ENCODE measurements at places on chromosomes 6 and 20.

- no peak for DNase-seq
- no peaks in the 10 kb centered on the region for H3K36me3 ChIP-seq
- no peaks in the 10 kb centered on the region for H3K4me1 ChIP-seq
- H3K4me3 ChIP-seq: no peak overlapping the region
Measured at GRCh38 chr20:19113343-19113930, 99.0 kb upstream of the SLC24A3 start.

GRCh38 chr20:48592107-48592940 is 235.5 kb downstream of the PREX1 start:
- no peaks in the 10 kb centered on the region for H3K27me3 ChIP-seq
- H3K4me3 ChIP-seq: no peak overlapping the region
- no peak for DNase-seq

DNA sequence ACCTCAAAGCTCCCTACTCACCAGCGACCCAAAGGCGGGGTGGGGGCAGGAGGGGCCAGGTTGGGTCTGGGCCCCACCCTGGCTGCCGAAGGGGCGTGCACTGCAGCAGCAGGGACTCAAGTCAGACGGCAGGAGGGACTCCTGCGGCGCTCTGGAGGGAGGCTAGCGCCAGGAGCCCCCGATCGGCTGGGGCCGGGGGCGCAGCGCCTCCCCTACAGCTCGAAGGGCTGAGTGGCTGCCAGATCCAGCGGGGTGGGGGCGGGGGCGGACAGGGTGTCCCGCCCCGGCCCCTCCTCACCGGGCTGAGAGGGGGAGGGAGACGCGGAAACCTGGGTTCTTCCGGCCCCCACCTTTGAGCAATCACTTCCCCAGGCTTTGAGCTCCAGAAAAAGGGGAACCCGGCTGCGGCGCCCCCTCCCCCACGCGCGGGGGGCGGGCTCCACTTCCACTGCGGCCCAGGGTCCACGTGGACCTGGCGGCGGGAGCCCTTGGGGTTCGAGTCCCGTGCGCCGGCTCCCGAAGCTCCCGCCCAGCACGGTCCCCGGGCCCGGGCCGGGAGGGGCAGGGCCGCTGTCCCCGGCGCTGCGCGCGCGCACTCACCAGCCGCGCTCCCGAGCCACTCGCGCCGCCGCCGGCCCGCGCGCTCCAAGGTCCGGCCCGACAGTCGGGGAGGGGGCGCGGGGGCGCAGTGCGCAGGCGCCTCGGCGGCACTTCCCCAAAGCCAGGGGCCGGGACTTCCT is at the start of gene RGS19:
Gene RGS19, minus strand, starts transcription at position 246 of the 740 bp plus-strand sequence. CDS start 2,632 bp downstream, outside the sequence.
- peaks cover 9% of the 10 kb centered on the region for H3K4me1 ChIP-seq
- DNase-seq: peak; percentile 75
- no peaks in the 10 kb centered on the region for H3K36me3 ChIP-seq
- H3K27ac ChIP-seq: peak within 1 kb of the TSS; percentile 76
- no peaks in the 10 kb centered on the region for H3K27me3 ChIP-seq

DNA sequence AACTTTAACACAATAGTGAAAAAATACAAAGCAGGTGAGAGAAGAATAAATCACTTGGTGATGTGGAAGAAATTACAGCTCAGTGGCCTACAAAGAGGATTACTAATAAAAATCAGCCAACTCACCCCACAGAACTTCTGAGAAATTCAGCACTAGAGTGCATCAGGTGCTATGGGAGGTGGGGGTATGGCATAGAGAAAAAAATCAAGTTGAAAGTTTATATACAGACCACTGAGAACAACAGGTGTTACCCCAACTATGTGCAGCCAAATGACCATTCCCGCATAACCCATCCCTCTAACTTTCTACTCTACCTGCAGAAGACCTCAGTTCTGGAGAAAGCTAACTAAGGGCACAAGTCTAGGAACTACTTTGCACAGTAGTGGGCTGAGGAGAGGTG is 47.0 kb downstream of the PIGU start:
- H3K4me3 ChIP-seq: no peak overlapping the region
- H3K4me1 ChIP-seq: peaks cover 6% of the 10 kb centered on the region
- no peaks in the 10 kb centered on the region for H3K36me3 ChIP-seq
- no peak for DNase-seq

GRCh38 chr6:68328156-68328555 is 306.9 kb upstream of the ADGRB3 start:
- no peaks in the 10 kb centered on the region for H3K4me1 ChIP-seq
- no peaks in the 10 kb centered on the region for H3K36me3 ChIP-seq
- no peak overlapping the region for H3K27ac ChIP-seq
- no peak for DNase-seq

DNA sequence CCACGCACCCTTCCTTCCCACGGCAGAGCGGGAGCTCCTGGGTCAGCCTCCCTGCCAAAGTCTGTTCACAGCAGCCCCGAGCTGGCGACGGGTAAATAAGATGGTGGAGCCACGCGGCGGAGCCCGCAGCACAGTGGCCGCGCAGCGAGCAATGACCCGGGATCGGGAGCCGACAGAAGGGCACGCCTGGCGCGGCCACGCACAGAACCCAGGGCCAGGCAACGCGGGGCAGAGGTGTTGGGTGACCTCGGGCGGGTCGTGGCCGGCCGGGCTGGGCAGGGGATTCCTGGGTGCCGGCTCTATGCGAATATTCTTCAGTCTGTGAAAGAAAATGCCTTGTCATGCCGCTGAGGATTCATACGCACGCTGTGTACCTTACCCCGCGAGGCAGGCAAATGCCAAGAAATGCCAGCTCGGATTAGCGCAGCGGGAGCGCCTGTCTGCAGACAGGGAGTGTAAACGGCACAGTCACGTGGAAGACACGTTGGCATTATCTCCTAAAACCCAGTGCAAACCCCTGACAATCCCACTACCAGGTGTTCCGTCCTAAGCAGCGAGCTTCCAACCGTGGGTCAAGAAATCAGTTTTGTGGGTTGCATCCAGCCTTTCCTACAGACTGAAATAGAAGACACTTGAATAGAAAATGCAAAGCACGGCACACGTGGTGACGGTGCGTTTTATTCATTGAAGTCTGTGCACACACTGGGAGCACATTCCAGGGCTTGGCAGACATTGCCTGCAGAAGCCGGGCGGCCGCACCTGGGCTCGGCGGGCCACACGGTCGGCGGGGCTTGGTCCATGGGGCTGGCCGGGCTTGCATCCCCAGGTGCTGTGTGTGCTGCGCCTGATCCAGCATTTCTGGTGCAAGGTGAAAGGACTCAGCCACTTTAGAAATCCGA is 18.3 kb downstream of the CHRNA4 start:
- no peaks in the 10 kb centered on the region for H3K36me3 ChIP-seq
- no peaks in the 10 kb centered on the region for H3K4me1 ChIP-seq
- peaks cover 3% of the 10 kb centered on the region for H3K27me3 ChIP-seq
- H3K27ac ChIP-seq: no peak overlapping the region

- no peaks in the 10 kb centered on the region for H3K27me3 ChIP-seq
- DNase-seq: no peak
- H3K36me3 ChIP-seq: no peaks in the 10 kb centered on the region
Measured at GRCh38 chr6:48567016-48567415, 456.0 kb upstream of the PTCHD4 start.

DNA sequence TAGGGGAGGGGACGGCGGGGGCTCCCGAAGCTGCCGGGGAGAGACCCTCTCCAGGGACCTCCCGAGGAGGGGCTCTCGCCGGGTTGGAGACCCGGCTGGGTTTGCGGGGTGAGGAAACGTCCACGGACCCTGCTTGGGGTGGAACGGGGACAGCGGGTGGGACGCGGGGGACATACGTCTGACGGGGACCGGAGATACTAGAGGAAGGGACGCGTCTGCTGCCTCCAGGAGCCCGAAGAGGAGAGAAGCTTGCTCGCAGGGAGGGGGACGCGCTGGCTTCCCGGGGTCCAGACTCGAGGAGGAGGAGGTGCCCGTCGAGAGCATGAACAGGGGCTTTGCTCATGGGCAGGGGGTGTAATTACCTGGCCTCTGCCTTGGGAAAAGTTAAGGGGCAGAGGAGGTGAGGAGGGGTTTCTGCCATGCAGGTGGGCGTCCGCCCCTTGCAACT is 593 bp downstream of the DNMT3B start:
- no peaks in the 10 kb centered on the region for H3K36me3 ChIP-seq
- no peak overlapping the region for H3K27ac ChIP-seq
- no peaks in the 10 kb centered on the region for H3K27me3 ChIP-seq
- H3K4me3 ChIP-seq: peak overlapping the region; percentile 86

GRCh38 chr6:85585741-85586140 is 7.9 kb downstream of the SNX14 start:
- H3K4me1 ChIP-seq: no peaks in the 10 kb centered on the region
- H3K36me3 ChIP-seq: no peaks in the 10 kb centered on the region
- no peaks in the 10 kb centered on the region for H3K27me3 ChIP-seq
- no peak for DNase-seq

DNA sequence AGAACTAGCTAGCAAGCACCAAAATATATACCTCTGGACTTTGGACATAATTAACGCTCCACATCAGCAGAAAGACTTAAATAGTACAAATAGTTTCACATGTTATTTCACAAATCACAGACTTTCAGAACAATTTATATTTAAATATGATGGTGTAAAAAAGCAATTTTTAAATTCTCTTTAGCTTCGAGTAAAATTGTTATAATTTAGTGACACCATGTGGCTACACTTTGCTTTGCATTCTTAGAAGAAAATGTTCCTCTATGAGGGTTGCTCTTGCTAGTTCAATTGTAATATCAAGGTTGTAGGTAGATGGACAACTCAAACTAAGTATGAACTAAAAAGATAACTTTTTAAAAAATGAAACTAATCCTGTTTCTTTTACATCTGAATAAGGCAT is 69.0 kb downstream of the BTBD9 start:
- no peaks in the 10 kb centered on the region for H3K36me3 ChIP-seq
- no peak overlapping the region for H3K4me3 ChIP-seq
- DNase-seq: no peak
- H3K4me1 ChIP-seq: no peaks in the 10 kb centered on the region
- no peak overlapping the region for H3K27ac ChIP-seq

GRCh38 chr6:113347436-113347835 is 509.7 kb upstream of the MARCKS start:
- no peaks in the 10 kb centered on the region for H3K4me1 ChIP-seq
- DNase-seq: no peak
- no peaks in the 10 kb centered on the region for H3K27me3 ChIP-seq
- no peak overlapping the region for H3K27ac ChIP-seq

GRCh38 chr20:63297371-63297781 is 4.4 kb downstream of the COL20A1 start:
- no peak for DNase-seq
- H3K27me3 ChIP-seq: peaks cover 25% of the 10 kb centered on the region
- H3K36me3 ChIP-seq: no peaks in the 10 kb centered on the region
- H3K4me1 ChIP-seq: no peaks in the 10 kb centered on the region

- peak; percentile 28 for DNase-seq
- H3K4me1 ChIP-seq: peaks cover 8% of the 10 kb centered on the region
- no peaks in the 10 kb centered on the region for H3K36me3 ChIP-seq
- H3K27me3 ChIP-seq: no peaks in the 10 kb centered on the region
Measured at GRCh38 chr20:41030531-41031242, 2.1 kb downstream of the TOP1 start.

DNA sequence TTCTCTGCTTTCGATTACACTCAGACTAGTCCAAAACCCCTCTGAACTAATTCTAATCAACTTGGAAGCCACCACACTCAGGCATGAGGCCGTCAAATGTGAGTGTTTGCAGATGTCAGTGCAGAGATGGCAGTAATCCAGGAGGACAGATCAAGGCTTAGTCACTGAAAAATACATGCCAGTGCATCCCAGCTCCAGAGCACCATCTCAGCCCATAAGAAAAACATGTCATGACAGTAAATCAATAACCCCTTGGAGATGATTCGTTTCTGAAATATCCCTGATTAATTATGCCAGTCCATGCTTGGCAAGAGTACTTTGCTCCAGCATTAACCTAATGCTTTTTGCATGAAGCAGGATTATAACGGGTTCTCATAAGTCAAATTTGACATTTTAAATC is 179.5 kb downstream of the ADAT2 start:
- H3K27ac ChIP-seq: no peak overlapping the region
- H3K4me3 ChIP-seq: no peak overlapping the region
- H3K36me3 ChIP-seq: no peaks in the 10 kb centered on the region
- H3K27me3 ChIP-seq: no peaks in the 10 kb centered on the region

DNA sequence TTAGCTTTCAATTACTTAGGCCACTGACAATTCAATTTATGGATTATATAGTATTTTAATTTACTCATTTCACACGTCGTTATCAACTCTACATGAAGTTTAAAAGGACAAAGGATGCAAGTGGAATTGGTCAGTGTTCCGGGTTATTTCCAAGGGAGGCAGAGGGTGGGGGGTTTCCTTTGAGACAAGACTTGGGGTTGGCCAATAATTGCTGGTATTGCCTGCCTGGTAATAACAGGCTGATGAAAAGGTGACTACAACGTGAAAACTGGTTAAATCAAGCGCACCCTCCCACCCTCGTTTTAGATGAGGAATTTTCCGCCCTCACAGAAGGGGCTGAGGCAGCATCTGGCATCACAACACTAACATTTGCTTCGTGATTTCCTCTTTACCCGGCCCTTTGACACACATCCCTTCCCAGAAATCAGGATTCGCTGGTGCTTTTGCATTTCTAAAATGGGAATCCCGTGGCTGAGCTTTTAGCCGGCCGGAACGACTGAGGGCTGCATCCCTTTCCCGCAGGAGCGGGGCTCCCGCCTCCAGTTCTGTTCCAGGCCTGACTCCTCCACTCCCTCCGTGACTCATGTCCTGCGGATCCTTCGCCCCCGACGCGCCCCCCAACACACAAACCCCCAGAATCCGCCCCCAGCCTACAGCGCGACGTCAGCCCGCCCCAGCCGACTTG is 999 bp upstream of the PIM1 start:
- H3K36me3 ChIP-seq: no peaks in the 10 kb centered on the region
- no peaks in the 10 kb centered on the region for H3K27me3 ChIP-seq
- peak; percentile 19 for DNase-seq
- H3K27ac ChIP-seq: peak overlapping the region; percentile 84
- peaks cover 5% of the 10 kb centered on the region for H3K4me1 ChIP-seq
- peak overlapping the region; percentile 54 for H3K4me3 ChIP-seq

- H3K4me3 ChIP-seq: no peak overlapping the region
- no peak overlapping the region for H3K27ac ChIP-seq
- DNase-seq: no peak
- no peaks in the 10 kb centered on the region for H3K36me3 ChIP-seq
- H3K4me1 ChIP-seq: no peaks in the 10 kb centered on the region
- H3K27me3 ChIP-seq: no peaks in the 10 kb centered on the region
Measured at GRCh38 chr20:5482791-5483190, 166.0 kb upstream of the PROKR2 start.

DNA sequence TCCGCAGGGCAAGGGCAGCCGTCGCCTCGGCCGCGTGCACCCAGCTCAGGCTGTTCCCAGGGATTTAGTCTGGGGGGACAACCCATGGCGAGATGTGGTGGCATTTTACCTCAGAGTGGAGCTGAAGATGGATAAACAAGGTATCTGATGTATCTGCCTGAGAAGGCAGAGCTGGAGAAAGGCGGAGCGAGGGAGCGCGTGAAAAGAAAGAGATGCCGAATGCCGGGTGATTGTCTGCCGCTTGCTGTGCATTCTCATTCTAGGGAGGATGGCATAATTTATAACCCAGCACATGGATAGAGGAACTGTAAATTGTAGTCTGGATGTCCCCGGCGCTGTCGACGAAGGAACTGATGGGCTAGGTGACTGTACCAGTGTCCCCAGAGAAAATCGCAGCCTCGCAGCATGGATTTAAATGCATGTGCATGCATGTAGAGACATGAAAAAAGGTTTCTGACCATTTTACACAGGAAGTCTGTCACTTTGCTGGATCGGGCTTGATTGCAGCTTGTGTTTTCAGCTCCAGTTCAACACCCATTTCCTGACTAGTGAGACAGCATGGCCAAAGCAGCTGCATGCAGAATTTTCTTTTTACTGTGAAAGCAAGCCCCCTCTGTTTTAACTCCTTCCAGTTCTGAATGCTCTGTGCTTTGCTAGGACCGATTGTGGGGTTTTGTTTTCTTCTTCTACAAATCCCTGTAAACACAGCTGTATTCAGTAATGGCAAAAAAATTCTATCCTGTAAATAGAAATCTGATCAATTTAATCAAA is 149.7 kb downstream of the PRL start:
- no peaks in the 10 kb centered on the region for H3K27me3 ChIP-seq
- no peak for DNase-seq
- no peaks in the 10 kb centered on the region for H3K4me1 ChIP-seq
- H3K36me3 ChIP-seq: no peaks in the 10 kb centered on the region
- no peak overlapping the region for H3K4me3 ChIP-seq
